Fibroblast of skin of right biceps (primary cell): ENCODE measurements at places on chromosomes 11 and 22.
A peak's percentile ranks its signal among the peaks of the same experiment; 100 is the strongest.

GRCh38 chr11:100870138-100870537 lies 183.1 kb downstream of the ARHGAP42 start:
- DNase-seq: no peak

- no peak for DNase-seq
Measured at GRCh38 chr22:35460688-35461087, 60.7 kb downstream of the MCM5 start.

GRCh38 chr11:38411149-38411548 lies 1813.1 kb upstream of the RAG2 start:
- no peak for DNase-seq

DNA sequence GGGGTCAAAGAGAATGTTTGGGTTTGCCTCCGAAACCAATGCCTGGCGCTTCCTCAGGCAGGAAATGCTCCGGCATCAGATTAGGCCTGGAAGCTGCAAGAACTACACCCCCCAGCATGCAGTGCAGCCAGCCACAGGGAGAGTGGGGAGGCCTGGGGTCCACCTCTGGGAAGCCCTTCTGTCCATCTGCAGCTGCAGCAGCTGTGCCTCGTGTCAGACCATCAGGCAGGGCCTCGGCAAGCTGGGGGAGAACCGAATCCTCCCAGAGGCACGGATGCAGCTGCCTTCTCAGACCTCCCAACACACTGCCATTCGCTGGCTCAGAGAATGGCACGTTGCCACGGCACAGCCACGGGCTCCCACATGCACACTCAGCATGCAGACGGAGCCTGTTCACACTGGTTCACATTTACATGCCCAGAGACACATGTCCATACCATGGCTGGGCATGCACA lies 57.4 kb downstream of the NECTIN1 start:
- peak; percentile 24 for DNase-seq

DNA sequence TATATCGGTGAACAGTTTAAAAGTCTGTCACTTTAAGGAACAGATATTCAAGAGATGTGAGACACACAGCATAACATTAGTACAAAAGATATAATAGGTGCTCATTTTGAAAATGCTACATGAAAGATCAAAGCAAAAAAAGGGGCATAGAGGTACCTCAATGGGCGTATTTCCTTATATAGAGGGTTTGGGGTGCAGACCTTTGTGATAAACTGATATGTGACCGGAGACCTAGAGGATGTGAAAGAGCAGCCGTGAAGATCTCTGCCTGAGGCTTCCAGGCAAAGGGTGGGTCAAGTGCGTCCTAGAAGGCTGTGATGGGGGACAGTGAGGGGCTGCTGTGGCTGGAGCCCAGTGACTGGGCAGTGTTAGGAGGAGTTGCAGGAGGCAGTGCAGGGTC lies 551.4 kb downstream of the ETS1 start:
- no peak for DNase-seq

- DNase-seq: peak; percentile 54
Measured at GRCh38 chr11:62555464-62556107, 9.0 kb upstream of the AHNAK start.

- no peak for DNase-seq
Measured at GRCh38 chr22:46070215-46070802, 80.0 kb upstream of the PPARA start.

DNA sequence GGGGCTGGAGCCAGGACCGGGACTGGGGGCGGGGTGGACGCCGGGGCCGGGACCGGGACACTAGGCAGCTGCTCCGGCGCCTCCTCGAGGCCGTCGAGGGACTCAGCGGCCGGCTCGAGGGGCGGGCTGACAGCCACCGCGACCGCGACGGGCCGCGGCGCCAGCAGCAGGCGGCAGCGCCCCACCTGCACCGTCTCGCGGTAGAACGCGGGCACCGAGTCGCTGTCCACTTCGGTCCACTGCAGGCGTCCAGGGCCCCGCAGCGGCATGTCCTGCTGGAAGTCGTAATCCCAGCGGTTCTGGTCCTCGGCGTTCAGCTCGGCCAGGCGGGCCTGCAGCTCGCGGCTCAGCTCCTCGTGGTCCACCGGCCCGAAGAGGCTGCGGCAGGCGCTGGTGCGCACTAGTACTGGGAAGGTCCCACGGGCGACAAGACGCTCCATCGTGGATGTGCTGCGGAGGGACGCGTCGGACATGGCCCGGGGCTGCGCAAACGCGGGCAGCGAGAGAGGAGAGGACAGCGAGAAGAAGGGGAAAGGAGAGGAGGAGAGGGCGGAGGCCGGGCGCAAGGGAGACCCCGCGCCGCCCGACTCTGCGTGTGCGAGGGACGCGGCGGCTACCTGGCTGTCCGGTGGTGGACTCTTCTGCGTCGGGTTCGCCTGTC lies 428 bp downstream of the CDKN1C start:
- DNase-seq: peak; percentile 66

GRCh38 chr22:19569276-19569640 lies 45.0 kb upstream of the CLDN5 start:
- no peak for DNase-seq

GRCh38 chr22:36510384-36510783 lies 3.5 kb upstream of the FOXRED2 start:
- DNase-seq: no peak

DNA sequence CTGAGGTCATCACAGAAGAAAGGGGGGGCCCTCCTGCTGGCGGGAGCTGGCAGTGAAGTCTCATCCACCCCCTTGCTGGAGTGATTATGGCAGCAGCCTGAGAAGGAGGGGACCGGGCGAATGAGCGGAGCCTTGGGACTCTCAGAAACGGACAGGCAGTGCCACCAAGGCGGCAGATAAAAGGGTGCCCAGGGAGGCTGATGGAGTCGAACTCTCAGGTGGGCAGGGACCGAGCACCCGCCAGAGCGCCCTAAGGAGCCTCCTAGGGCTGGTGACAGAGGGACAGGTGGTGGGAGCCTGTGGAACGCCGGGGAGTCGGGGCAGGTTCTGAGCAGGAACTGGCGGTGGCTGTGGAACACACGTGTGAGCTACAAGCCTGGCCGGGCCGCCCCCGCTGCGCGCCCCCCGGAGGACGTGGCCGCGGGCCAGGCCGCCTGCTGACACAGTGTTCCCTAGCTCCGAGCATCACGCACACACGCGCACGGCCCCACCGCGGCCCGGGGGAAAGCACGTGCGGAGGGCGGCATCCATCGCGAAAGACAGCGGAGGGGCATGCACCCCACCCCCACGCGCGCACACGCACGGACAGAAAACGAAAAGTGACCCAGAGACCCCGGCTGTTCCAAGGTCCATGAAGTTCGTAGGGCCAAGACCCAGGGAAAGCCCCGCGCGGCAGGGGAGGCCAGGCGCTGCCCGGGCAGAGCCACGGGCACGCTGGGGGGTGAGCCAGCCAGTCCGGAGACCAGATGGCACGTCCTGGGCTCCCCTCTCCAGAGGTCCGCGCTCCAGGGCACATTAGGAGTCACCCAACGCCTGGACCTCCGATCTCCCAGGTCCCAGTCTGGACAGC lies 1.0 kb downstream of the VWCE start:
- DNase-seq: peak; percentile 41

- peak; percentile 75 for DNase-seq
Measured at GRCh38 chr22:24510637-24511625, 15.8 kb downstream of the UPB1 start.

DNA sequence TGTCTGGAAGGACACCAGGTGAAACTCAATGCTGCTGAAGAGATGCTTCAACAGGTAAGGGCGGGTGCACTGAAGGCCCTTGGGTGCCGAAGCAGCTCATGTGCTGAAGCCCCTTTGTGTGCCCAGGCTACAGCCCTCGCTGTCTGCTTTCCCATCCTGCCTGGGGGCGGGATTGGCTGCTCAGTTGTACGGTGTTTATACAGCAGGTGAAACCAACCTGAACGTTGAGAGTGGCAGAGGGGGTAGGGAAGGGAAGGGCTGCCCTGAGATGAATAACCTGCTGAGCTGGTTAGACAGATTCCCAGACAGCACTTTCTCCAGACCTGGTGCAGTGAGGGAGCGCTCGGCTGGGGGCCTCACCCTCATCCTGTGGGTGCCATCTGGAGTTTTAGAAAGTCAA lies 75.7 kb downstream of the CYB5R2 start:
- DNase-seq: no peak

GRCh38 chr11:59773083-59773440 lies 17.9 kb downstream of the STX3 start:
- no peak for DNase-seq

DNA sequence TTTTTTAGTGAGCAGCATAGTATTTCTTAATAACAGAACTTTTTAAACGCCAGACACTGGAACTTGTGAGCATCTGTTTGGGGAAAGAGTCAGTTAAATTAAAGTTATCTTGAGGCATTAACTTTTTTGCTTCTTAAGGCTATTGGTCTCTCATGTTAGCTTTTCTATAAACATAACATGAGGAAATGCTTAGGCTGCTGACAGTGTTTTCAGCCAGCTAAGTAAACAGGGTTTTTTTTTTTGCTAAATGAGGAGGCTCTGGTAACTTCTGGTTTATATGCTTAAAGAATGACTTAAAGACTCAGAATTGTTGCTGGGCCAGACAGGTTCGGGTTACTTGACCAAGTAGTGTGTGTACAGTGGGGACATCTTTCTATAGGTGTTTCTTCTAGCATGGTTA lies 95.8 kb upstream of the ALKBH3 start:
- DNase-seq: no peak

DNA sequence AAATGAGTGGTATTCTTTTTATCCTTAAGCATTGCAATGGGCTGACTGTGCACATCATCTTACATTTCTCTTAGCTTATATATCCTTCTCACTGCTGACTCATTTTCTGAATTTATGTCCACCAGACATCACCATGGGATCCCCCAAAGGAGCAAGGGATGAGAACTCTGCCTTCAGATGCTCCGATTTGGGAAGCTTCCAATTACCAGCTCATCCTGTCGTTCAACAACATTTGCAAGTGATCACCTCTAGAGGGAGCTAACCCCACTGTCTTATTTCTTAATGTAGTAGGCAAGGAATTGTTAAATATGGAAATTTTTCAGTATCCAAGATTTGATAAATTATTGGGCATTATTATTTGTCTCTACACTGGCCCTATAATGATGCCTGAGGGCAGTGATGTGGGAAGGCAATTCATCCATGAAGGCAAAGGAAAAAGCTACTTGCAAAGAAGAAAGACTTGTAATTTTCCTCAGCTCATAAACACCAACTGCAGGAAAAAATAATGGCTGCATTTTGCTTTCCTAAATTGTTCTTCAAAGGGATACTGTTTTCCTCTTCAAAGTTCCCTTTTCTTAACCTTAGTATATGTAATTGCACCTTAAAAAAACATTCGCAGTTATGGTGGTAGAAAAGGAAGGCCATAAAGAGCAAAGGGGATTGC lies 102.4 kb upstream of the FSHB start:
- peak; percentile 94 for DNase-seq

DNA sequence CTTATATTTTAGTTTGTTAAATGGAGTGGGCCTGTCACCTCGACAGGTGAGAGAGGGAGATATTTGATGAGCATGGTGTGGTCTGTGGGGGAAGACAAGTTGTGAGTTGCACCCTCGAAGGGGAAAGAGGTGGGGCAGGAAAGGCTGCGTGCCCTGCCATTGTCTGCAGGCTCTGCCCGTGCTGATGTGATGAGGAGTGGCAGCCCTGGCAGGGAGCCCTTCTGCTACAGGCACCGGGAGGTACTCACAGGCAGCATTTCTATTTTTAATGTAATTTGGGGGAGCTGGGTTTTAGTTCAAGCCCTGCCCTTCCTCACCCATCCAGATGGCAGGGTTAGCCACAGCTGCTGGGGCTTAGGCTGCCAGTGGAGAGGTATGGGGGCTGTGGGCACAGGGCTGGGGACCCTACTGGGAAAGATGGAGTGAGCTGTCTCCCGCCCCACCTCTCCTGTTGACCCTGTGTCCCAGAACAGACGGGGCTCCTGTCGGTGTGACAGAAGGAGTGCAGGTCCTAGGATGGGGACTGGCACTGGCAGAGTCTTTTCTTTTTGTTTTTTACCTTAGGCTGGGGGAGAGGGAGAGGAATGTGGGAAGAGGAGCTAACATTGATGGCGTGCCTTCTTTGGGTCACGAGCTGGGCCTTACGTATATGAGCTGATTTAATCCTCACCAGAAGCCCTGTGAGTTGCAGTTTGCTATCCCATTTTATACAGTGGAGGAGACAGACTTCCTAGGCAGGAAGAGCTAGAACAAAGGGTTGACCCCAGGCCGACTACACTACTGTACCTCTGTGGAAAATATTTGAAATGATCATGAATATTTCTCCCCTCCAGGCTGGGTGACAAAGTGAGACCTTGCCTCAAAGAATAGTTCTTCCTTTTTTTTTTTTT lies 51.6 kb downstream of the CEP164 start:
- DNase-seq: no peak

- no peak for DNase-seq
Measured at GRCh38 chr11:2528301-2529050, 83.7 kb downstream of the KCNQ1 start.

DNA sequence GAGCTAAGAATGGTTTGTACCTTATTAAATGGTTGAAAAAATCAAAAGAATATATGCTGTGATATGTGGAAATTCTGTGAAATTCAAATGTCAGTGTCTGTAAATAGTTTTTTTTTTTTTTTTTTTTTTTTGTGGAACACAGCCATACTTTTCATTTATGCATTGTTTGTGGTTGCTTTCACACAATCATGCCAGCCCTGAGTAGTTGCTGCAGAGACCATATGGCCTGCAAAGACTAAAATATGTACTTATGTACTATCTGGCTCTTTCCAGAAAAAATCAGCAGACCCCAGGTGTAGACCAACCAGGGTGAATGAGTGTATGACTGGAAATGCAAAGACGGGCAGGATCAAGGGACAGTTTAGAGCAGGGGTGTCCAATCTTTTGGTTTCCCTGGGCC lies 98.3 kb downstream of the PTPRJ start:
- DNase-seq: no peak

- no peak for DNase-seq
Measured at GRCh38 chr22:44954149-44954548, 55.7 kb downstream of the PHF21B start.

DNA sequence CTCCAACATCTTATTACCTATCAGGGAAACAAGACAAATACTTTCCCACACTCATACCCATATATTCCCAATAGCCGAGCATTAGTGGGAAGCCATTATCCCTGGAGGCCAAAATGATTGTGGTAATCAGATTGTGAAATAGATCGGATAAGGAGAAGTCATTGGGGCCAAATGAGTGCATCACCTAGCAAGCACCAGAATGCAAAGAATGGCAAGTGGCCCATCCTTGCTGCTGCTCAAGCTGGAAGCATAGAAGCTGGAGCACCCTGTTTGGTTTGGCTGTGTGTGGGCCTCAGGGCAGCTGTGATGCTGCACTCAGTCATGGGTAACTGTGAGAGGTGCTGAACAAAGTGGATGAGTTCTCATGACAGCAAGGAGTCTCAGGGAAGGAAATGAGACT lies 18.7 kb upstream of the DBX1 start:
- no peak for DNase-seq

- peak; percentile 98 for DNase-seq
Measured at GRCh38 chr11:66408488-66409214, 12.2 kb upstream of the NPAS4 start.
